Suprapubic skin (tissue), 4 donors: ENCODE measurements at places on chromosomes 7 and 10.

DNA sequence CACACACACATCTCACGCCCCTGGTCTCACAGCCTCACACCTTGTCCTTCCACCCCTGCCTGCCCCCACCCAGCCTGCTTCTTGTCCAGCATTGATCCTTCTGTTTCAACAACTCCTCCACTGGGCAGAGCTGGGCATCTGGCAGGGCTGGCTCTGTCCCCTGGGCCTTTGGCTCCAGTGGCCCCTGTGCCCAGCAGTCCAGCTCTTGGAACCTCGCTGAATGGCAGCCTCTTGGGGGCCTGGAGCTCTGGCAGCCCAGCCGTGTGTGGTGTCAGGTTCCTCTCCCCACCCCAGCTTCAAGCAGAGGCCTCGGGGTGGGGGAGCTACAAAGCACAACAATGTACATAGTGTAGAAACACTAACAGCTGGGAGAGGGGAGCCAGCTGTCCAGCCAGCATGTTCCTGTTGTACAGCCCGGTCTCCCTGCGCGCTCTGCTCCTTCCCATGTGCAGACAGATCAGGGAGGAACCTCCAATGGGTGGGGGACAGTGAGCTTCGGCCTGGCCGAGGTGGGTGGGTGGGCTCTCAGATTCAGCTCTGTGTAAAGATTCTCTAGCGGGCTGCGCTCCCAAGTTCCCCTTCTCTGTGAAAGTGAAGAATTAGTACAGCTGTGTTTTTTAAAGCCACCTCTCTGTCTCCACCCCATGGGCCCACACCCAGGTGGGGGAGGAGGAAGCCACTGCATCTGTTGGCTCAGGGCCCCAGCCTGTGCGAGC is 19.4 kb downstream of the ZMIZ2 start:
- peaks cover 40% of the 10 kb centered on the region for H3K4me1 ChIP-seq
- no peak overlapping the region for H3K4me3 ChIP-seq
- no peaks in the 10 kb centered on the region for H3K27me3 ChIP-seq

DNA sequence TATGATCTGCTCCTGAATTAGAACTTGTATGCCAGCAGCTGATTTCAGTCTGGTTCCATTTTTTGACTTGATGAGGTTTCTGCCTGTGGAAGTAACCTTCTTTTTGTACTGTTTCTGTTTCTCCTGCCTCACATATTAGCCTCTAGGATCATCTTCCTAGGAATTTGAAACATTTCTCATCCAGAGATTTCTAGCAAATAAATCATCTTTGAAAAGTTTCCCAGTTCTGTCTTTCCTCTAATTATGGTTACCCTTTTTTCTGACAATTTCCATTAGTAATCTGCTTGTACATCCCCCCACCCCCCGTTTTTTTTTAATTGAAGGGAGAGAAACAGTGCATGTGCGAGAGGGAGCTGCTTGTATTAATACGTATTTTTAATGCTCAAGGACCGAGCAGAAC is 92.2 kb downstream of the NRF1 start:
- H3K4me1 ChIP-seq: no peaks in the 10 kb centered on the region
- H3K27me3 ChIP-seq: no peaks in the 10 kb centered on the region
- H3K4me3 ChIP-seq: no peak overlapping the region
- DNase-seq: no peak
- H3K27ac ChIP-seq: no peak overlapping the region

DNA sequence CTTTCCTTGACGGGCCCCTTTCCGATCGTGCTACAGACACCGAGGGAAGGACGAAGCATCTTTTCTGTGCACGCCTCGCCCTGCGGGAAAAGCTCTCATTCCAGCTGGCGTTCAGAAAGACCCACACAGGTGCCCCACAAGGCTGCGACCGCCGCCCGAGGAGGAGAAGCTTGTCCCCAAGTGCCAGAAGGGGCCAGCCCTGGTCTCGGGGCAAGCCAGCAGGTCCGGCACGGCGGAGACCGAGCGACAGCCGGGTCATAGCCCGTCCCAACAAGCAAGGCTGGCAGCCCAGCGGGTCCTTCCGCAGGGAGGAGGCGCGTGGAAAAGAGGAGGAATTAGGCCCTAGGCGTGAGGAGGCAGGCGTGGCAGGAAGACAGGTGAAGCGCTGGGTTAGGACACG is 62.7 kb downstream of the TNRC18 start:
- no peaks in the 10 kb centered on the region for H3K27me3 ChIP-seq
- H3K36me3 ChIP-seq: peaks cover 66% of the 10 kb centered on the region
- no peak for DNase-seq
- peaks cover 23% of the 10 kb centered on the region for H3K4me1 ChIP-seq

- H3K4me1 ChIP-seq: peaks cover 18% of the 10 kb centered on the region
- no peaks in the 10 kb centered on the region for H3K36me3 ChIP-seq
- DNase-seq: no peak
Measured at GRCh38 chr7:75650062-75650461, 88.7 kb downstream of the HIP1 start.
